ENCODE measurements at places on chromosomes 5 and 9.

DNA sequence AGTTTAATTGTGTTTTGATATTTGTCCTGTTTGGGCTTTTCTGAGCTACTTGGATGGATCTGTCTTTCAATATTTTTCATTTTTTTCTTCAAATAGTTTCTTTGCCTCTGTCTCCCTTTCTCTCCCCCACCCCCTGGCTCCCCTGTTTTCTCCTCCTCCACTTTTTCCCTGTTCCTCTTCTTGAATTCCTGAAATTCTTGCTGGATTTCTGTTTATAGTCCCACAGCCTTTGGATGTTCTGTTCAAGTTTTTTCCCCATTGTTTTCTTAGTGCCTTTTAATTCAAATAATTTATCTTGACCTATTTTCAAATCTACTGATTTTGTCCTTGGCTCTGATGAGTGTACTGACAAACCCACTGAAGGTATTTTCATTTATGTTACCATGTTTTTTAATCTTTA, 113.0 kb downstream of the VPS13A start:
- no peak for DNase-seq

DNA sequence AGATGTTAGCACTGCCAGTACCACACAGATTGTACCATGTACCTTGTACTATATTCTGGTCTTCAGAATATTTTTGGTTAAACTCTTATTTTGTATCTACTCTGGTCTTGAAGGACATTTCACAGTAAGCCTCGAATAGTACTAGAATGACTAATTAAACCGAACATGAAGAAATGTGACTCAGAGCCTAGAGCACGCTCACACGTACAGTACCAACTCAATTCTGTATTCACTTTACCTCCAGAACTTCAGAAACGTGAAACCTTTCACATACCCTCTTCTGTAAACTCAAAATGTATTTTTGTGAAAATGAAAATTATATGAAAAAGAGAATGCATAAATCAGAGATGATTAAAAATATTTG, 112.8 kb downstream of the MVB12B start:
- DNase-seq, result peak; percentile 66

DNA sequence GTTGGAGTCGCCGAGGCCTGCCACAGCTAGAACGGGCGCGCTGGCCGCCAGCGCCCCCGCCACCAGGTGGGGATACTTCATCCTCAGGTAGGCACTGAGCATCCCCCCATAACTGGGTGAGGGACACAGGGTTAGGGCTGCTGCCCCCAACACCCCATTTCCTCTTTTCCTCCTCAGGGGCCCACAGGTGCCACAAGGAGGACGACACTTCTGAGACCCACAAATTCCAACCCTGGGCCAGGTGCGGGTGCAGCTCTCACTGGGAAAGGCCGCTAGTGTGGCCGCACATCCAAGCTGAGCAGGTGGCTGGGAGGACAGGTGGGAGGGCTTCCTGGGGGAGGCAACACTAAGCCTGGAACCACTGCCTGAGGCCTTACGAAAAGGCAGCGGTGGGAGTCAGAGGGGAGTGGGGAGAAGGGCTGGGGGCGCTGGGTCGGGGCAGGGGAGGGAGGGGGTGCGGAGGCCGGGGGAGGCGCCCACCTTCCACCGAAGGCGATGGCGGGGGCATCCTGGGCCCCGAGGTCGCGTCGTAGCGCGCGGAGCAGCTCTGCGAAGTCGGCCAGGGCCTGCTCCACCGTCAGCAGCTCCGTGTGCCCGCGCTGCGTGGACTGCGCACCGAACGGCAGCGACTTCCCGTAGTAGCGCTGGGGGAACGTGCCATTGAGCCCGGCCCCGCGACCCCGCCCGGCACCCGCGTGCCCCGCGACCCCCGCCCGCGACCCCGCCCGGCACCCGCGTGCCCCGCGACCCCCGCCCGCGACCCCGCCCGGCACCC, 961 bp downstream of the DPP7 start:
- DNase-seq, result no peak

- DNase-seq, result no peak
Observed at GRCh38 chr5:170655476-170655875, 128.0 kb upstream of the GABRP start.

- DNase-seq, result peak; percentile 18
Observed at GRCh38 chr5:102153003-102153759, 142.9 kb downstream of the SLCO4C1 start.

- DNase-seq, result no peak
Observed at GRCh38 chr5:129836321-129836720, 67.9 kb upstream of the CHSY3 start.

Data from cardiac fibroblast (primary cell).